Glomerular endothelial cell (primary cell): ENCODE measurements at places on chromosomes 7 and 10. TPM values are rescaled to one million over a fixed set of nuclear protein-coding genes. Genes with fewer than 3 reads are reported as not detected.

DNA sequence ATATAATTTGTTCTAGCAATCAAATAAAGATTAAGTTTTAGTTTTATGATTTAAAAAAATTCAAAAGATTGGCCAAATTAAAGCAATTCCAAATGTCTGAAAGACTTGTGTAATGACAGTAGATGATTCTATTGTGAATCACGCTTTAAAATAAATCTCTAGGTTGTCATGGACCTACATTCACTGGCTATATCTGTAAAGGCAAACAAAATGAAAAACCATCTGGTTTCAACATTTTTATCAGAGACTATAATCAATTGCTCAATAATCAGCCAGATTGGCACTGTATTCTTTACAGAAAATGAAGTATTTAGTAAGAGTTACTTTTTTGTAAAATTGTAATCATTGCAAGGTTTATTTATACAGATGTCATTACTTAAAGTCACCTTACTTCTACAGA, 60.7 kb downstream of the DGKB start:
- no peak for DNase-seq

DNA sequence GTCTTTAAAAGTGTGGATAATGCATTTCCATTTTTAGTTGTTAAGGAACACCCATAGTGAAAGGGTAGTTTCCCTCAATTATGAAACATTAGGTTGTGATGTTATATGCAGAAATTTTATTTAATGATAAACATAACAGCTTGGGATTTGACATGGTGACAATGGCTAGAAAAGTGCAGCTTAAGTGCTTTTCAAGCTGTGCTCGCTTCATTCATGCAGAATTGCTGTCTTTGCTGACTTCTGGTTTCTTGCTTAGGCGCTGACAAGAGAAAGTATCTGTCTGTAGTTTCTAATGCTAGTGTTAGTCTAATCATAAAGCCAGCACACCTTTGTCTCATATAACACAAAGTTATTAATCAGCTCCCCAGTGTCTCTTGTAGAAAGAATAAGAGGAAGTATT, 170.0 kb downstream of the ARL5B start:
- DNase-seq = no peak

GRCh38 chr10:117532451-117533107, 10.0 kb upstream of the EMX2 start:
- no peak for DNase-seq

The ANKRD61 gene
- total RNA-seq = not detected in 2 replicates

The FBXO24 gene
- not detected in 2 replicates for total RNA-seq
